ENCODE measurements at places on chromosomes 2 and 18.

GRCh38 chr2:85019121-85019520 is 48.2 kb downstream of the KCMF1 start:
- no peak for DNase-seq

- peak; percentile 51 for DNase-seq
These were observed 68.4 kb upstream of the CTDP1 start for GRCh38 chr18:79611040-79611681.

DNA sequence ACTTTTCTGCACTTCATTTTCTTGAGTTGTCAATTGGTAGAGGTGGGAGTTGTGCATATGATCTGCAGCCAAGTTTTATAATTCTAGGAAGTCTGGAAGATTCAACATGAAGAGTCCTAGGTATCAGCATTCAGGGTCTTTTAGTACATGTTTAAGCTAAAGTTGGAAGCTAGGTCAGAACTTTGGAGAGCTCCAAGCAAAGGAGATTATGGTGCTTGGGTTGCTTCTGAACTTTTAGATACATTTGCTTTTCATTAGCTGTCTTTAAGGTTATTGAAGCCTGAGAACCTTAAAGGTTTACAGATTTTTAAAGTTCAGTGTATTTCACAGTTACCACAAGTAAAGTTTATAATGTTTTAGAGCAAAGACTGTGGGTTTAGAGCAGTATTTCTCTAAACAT is 85.5 kb downstream of the EPC2 start:
- DNase-seq, result no peak

- no peak for DNase-seq
These were observed 149.4 kb upstream of the PTPRM start for GRCh38 chr18:7417727-7418126.

DNA sequence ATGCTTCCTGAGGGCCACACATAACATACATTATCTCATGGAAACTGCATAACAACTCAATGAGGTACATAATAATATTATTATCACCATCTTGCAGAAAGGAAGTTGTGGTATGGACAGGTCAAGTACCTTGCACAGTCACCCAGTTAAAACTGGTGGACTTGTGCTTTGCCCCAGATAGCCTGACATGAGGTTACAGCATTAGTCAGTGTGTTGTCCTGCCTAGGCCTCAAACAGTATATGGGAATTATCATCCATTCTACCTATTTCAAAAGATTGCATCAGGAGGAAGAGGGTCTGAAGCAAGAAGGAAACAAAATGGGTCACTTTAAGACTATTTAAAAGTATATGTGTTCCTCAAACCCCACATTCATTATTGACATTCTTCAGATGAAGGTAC is 5.4 kb upstream of the ANTXR1 start:
- DNase-seq, result no peak

Measured in left ventricle myocardium inferior (tissue), 1 donor.